ENCODE measurements at places on chromosomes 3 and 15. TPM values are rescaled to one million over a fixed set of nuclear protein-coding genes. Genes with fewer than 3 reads are reported as not detected.
A peak's percentile ranks its signal among the peaks of the same experiment; 100 is the strongest.

DNA sequence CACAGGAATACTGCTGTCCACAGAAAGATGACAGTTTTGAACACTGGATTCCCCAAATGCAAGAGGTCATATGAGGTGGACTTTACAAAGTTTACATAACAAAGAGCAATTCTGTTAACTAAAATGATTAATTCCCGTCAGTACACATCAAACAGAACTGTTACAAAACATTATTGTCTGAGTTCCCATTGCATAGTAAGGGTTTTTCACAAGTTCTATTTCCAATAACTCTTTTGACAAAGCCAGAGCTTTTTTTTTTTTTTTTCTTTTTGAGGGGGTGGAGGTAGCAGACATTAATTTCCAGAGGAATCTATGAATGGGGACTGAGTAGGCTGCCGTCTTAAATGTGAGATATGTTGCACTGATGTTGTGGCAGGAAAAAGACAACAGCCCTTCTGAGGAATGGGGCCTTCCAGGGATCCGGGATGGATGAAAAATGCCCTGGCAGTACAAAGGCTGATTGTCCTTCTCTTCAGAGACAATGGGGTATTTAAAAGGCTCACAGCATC, 178.1 kb upstream of the KBTBD8 start:
- H3K27ac ChIP-seq, result no peak overlapping the region
- no peak for DNase-seq
- no peaks in the 10 kb centered on the region for H3K36me3 ChIP-seq
- no peak overlapping the region for H3K4me3 ChIP-seq

- H3K4me3 ChIP-seq, result no peak overlapping the region
- DNase-seq, result no peak
- peaks cover 66% of the 10 kb centered on the region for H3K4me1 ChIP-seq
- peak overlapping the region; percentile 82 for H3K27ac ChIP-seq
Observed at GRCh38 chr15:89018207-89018606, 70.0 kb upstream of the ABHD2 start.

GRCh38 chr15:88834211-88834812, 31.1 kb downstream of the ACAN start:
- no peak for DNase-seq
- H3K4me1 ChIP-seq, result no peaks in the 10 kb centered on the region
- H3K27me3 ChIP-seq, result no peaks in the 10 kb centered on the region
- H3K36me3 ChIP-seq, result no peaks in the 10 kb centered on the region
- H3K4me3 ChIP-seq, result no peak overlapping the region

DNA sequence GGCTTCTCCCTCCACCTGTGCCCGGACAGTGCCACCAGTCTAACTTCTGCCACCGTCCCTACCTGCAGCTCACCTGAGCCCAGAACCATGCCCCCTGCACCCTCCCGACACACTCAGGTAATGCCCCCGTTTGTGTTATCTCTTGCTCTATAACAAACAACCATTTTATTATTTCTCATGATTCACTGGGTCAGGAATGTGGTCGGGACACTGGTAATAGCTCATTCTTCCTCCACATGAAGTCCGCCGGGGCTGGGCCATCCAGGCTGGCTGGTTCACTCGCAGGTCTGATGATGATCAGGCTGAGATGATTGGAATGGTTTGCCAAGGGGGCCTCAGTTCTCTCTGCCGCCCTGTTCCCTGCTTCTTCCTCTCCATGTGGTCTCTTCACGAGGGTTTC, 20.3 kb upstream of the NR2E3 start:
- H3K27ac ChIP-seq, result no peak overlapping the region
- H3K36me3 ChIP-seq, result no peaks in the 10 kb centered on the region
- no peaks in the 10 kb centered on the region for H3K27me3 ChIP-seq
- DNase-seq, result no peak
- no peak overlapping the region for H3K4me3 ChIP-seq
- H3K4me1 ChIP-seq, result no peaks in the 10 kb centered on the region

DNA sequence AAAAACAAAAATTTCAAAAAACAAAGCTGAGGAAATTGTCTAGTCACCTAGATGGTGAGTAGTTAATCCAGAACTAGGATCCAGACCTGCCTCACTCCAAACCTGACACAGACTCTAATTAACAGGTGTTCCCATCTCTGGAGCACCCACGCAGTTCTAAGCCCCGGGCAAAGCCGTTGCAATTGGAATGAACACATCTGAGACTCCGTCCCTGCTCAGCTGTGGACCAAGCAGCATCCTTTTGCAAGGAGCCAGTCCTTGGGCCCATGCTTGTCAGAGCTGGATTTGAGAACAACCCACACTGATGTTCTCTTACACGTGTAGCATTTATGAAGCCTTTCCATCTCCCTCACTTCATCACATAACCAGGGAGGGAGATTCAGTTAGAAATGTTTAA, 54.8 kb downstream of the LMCD1 start:
- H3K27ac ChIP-seq, result no peak overlapping the region
- no peak for DNase-seq
- no peak overlapping the region for H3K4me3 ChIP-seq
- peaks cover 3% of the 10 kb centered on the region for H3K4me1 ChIP-seq
- peaks cover 66% of the 10 kb centered on the region for H3K36me3 ChIP-seq

- peak; percentile 98 for DNase-seq
- peak within 1 kb of the TSS; percentile 94 for H3K27ac ChIP-seq
- H3K36me3 ChIP-seq, result peaks cover 18% of the 10 kb centered on the region
Observed at GRCh38 chr15:96330450-96331143, at the start of gene NR2F2. TSS of gene NR2F2 (plus strand) at chr15:96330700. CDS start at chr15:96332106, 1,406 bp downstream.

GRCh38 chr15:84855136-84855535, 29.3 kb upstream of the SLC28A1 start:
- no peaks in the 10 kb centered on the region for H3K27me3 ChIP-seq
- no peak overlapping the region for H3K4me3 ChIP-seq
- H3K27ac ChIP-seq, result no peak overlapping the region
- DNase-seq, result no peak

DNA sequence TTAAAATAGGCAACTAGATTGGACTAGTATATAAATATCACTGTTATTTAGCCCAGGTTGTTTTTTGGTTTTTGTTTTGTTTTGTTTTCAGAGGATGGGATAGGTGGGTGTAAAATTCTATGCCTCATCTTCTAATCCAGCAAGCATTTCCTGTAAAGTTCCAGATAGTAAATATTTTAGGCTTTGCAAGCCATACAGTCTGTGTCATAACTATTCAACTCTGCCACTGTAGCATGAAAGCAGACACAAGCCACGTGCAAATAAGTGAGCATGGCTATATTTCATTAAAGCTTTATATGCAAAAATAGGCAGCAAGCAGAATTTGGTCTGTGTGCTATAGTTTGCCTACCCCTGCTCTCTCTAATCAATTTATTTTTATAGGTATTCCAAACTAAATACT, 657.3 kb upstream of the TGFBR2 start:
- H3K4me3 ChIP-seq, result no peak overlapping the region
- no peaks in the 10 kb centered on the region for H3K36me3 ChIP-seq
- H3K4me1 ChIP-seq, result no peaks in the 10 kb centered on the region

DNA sequence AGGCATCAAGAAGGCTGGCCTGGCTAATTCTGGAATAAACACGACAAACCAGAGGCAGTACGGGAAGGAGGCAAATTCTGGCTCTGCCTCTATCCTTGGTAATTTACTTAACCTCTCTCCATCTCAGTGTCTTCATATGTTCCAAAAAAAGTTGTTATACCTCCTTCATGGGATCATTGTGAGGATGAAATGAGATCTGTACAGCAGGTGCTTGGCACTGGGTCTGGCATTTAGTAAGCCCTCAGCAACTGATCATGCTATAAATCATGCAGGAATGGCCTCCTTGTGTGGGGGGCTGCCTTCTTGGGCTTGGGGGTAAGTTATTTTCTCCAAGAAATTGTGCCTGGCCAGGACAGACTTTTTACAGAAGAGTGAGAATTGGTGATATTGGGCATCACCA, 38.3 kb upstream of the TRA2B start:
- no peaks in the 10 kb centered on the region for H3K4me1 ChIP-seq
- no peaks in the 10 kb centered on the region for H3K36me3 ChIP-seq
- no peaks in the 10 kb centered on the region for H3K27me3 ChIP-seq

DNA sequence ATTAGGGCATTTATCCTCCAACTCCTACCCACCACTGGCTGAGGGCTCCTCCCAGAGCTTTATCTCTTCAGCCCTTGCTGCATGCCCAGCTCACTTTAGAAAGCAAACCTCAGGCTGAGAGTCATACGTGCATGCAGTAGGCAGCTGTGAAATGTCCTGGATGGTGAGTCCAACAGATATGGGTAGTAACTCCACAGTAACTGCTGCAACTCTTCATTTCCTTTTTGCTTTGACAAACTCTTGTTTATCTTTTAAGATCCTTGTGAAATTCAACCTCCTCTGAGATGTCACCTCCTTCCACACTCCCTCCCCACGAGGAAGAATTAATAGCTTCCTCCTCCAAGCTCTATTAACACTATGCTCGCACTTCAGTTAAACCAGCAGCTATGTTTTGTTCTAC, 35.9 kb upstream of the CTNNB1 start:
- no peak overlapping the region for H3K27ac ChIP-seq
- no peaks in the 10 kb centered on the region for H3K36me3 ChIP-seq
- H3K4me3 ChIP-seq, result no peak overlapping the region
- H3K4me1 ChIP-seq, result peaks cover under 1% of the 10 kb centered on the region
- no peaks in the 10 kb centered on the region for H3K27me3 ChIP-seq
- no peak for DNase-seq

- no peak for DNase-seq
- no peak overlapping the region for H3K27ac ChIP-seq
- H3K4me1 ChIP-seq, result no peaks in the 10 kb centered on the region
Observed at GRCh38 chr3:115494826-115495225, 128.5 kb upstream of the GAP43 start.

DNA sequence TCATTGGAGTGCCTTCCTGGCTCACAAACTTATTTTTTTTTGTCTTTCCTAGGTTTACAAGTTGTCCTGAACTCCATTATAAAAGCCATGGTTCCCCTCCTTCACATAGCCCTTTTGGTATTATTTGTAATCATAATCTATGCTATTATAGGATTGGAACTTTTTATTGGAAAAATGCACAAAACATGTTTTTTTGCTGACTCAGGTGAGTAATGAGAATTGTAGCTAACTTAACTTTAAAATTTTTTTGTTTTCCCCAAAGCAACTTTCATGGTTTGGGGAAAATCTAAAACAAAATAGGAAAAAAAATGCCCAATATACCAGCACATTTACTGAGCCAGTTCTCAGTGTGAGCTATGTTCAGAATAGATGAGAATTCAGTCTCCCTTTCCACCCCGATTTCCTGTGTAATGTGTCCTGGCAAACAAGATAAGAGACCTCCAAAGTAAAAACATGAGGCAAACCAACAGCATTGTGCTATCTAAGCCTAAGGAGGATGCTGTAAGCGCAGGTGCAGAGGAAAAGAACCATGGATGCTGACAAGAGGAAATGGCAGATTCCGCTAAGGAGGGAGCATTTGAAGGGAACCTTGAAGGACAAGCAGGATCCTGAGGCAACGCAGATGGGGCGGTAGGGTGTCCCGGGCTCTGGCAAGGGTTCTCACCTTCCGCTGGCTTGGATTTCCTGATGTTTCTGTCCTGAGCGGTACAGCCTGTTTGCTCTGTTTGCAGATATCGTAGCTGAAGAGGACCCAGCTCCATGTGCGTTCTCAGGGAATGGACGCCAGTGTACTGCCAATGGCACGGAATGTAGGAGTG, 171.4 kb downstream of the CACNA1D start:
- H3K27ac ChIP-seq, result no peak overlapping the region
- no peaks in the 10 kb centered on the region for H3K27me3 ChIP-seq
- no peaks in the 10 kb centered on the region for H3K36me3 ChIP-seq

GRCh38 chr3:67923796-67924195, 269.4 kb upstream of the SUCLG2 start:
- no peaks in the 10 kb centered on the region for H3K4me1 ChIP-seq
- no peak overlapping the region for H3K4me3 ChIP-seq
- H3K27me3 ChIP-seq, result no peaks in the 10 kb centered on the region
- no peaks in the 10 kb centered on the region for H3K36me3 ChIP-seq
- H3K27ac ChIP-seq, result no peak overlapping the region
- DNase-seq, result no peak

DNA sequence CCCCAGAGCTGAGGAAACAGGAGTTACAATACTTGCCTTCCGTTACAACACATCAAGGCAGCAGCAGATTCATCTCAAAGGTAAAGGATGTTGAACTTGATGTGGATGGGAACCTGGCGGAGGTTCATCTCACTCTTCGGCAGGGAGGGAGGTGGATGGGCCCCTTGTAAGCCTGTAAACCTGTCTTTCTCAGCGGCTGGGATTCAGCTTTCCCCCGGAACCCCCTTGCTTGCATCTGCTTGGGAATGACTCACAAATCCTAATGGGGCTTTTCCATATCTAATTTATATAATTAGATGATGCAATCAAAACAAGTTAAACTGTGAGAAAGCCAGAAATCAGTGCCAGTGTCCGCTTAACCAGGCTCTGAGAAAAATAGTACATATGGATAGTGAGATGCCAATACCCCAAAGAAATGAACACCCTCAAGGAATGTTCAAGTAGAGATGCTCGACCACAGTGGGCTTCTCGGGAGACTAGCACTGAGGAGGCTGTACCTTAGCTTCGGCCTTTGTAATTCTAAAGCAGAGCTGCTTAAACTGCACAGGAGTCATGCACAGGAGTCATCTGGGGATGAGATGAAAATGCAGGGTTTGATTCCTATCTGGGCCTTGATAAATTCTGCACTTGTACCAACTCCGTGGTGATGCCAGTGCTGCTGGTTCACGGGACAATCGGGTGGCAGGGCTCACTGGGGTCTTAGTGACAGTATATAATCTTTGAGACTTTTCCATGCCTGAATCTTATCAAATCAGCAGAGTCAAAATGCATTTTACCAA, 2.2 kb upstream of the FAM240A start:
- H3K4me3 ChIP-seq, result no peak overlapping the region
- H3K27ac ChIP-seq, result no peak overlapping the region
- H3K4me1 ChIP-seq, result no peaks in the 10 kb centered on the region
- no peaks in the 10 kb centered on the region for H3K36me3 ChIP-seq
- DNase-seq, result peak; percentile 88

GRCh38 chr3:21331321-21331720, 419.7 kb downstream of the ZNF385D start:
- H3K4me1 ChIP-seq, result no peaks in the 10 kb centered on the region
- no peaks in the 10 kb centered on the region for H3K27me3 ChIP-seq
- H3K36me3 ChIP-seq, result no peaks in the 10 kb centered on the region
- no peak overlapping the region for H3K4me3 ChIP-seq
- no peak for DNase-seq

GRCh38 chr3:17505856-17506255, 236.6 kb downstream of the TBC1D5 start:
- H3K4me3 ChIP-seq, result no peak overlapping the region
- no peak overlapping the region for H3K27ac ChIP-seq
- H3K36me3 ChIP-seq, result no peaks in the 10 kb centered on the region
- no peak for DNase-seq
- H3K4me1 ChIP-seq, result no peaks in the 10 kb centered on the region
- H3K27me3 ChIP-seq, result no peaks in the 10 kb centered on the region

The SKOR1 gene
- 0.69 TPM for total RNA-seq

The MST1R gene
- 4.0 TPM for total RNA-seq

The KBTBD13 gene
- total RNA-seq, result not detected

The ARGFX gene
- not detected for total RNA-seq

The ALG1L2 gene
- 1.3 TPM for total RNA-seq

The ST8SIA2 gene
- 0.50 TPM for total RNA-seq

The COL6A5 gene
- not detected for total RNA-seq

The GABRR3 gene
- not detected for total RNA-seq

The RPP25 gene
- total RNA-seq, result 7.1 TPM

The NKIRAS1 gene
- total RNA-seq, result 29.4 TPM

Data from esophagus muscularis mucosa (tissue), 4 donors.